Fibroblast of the conjunctiva (primary cell): ENCODE measurements at places on chromosomes 3 and 15.

DNA sequence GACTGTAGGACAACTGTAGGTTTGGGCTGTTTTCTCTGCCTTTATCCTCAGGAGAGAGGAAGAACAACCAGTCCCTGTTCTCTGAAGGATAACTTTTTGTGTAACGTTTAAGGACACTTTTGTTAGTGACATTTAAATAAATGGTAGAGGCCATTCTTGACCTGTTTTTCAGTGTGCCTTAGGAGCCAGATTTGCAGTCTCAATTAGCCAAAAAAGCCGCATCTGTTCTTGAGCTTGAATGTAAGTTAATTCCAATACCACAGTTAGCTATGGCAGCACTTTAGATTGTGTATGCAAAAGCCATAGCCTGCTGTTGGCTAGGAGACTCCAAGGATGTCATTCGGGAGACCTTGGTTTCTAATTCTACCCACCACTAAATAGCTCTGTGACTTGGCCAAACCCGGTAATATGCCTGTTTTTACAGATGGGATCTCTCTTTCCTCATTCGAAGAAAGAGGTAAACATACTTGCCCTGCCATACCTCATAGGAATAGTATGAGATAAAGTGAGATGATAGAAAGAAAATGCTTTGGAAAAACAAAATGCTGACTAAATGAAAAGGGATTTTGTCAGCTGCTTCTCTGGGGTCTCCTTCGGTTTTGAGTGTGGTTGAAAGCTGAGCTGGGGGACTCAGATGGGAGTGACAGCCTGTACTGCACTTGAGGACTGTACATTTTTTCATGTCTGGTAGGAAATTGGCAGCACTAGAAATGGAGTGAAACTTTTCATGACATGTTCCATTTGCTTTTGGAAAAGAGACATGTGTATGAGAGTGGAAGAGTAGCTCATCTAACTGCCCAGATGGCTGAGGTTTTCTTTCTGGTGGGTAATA is 57.3 kb upstream of the ROPN1 start:
- DNase-seq: no peak

GRCh38 chr15:99944131-99944530 is 210.9 kb upstream of the LYSMD4 start:
- no peak for DNase-seq

GRCh38 chr15:79466488-79466887 is 34.4 kb downstream of the MINAR1 start:
- DNase-seq: no peak

GRCh38 chr15:70492240-70493177 is 270.8 kb downstream of the UACA start:
- peak; percentile 24 for DNase-seq

DNA sequence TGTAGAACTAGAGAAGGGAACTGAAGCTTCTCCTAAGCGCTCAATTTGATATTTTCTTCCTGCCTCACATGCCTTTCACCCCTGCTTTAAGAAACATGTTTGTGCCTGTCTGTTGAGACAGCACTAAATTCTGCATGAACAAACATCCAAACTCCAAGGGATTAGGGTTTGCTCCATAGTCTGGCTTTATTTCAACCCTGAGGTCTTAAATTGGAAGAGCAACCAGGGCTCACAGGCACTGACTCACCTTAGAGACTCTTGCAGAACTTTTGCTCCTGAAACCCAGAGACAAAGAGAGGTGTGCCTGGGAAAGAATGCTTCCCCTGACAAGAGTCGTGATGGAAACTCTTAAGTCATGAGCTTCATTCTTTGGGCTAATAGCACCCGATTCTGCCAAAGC is 393.9 kb upstream of the MCTP2 start:
- DNase-seq: no peak

GRCh38 chr15:67072958-67073357 is 7.6 kb downstream of the SMAD3 start:
- no peak for DNase-seq

DNA sequence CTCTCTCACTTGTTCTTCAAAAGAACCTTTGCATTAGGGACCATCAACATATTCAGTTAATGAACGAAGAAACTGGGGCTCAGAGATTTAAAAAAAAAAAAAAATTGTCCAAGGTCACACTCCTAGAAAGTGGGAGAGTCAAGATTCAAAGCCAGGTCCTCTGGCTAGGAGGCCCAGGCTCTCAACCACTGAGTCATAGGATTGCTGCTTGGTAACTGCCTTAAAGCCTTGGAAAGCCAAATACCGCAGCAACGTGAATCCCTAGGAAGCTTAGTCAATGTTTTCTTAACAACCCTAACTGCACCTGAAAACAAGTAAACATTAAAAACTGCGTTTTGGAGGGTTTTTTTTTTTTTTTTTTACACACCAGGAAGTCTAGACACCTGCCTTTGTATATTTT is 156.8 kb downstream of the WNT5A start:
- DNase-seq: peak; percentile 87
